Endothelial cell (in vitro differentiated cells): ENCODE measurements at places on chromosomes 4 and X. TPM values are rescaled to one million over a fixed set of nuclear protein-coding genes. Genes with fewer than 3 reads are reported as not detected.

Gene GAGE12J
- total RNA-seq = not detected

Gene SSX4B
- total RNA-seq = not detected

GRCh38 chrX:107102980-107103379, 15.6 kb downstream of the RBM41 start:
- no peak for DNase-seq

DNA sequence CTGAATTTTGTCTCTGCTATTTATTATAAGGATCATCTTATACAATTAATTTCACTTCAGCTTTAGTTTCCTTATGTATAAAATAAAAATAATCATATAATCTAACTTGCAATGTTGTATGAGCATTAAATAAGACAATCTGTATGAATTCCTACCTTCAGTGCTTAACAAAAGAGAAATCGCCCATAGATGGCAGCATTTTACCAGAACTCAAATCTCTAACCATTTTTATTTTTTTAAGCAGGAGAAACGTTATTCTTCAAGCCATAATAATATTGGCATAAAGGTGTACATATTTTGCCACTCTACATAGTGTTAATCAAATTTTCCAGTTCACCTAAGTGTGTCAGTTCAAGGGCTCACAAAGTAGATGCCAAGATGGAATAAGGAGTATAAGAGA, 78.8 kb downstream of the TMEM47 start:
- DNase-seq = no peak

DNA sequence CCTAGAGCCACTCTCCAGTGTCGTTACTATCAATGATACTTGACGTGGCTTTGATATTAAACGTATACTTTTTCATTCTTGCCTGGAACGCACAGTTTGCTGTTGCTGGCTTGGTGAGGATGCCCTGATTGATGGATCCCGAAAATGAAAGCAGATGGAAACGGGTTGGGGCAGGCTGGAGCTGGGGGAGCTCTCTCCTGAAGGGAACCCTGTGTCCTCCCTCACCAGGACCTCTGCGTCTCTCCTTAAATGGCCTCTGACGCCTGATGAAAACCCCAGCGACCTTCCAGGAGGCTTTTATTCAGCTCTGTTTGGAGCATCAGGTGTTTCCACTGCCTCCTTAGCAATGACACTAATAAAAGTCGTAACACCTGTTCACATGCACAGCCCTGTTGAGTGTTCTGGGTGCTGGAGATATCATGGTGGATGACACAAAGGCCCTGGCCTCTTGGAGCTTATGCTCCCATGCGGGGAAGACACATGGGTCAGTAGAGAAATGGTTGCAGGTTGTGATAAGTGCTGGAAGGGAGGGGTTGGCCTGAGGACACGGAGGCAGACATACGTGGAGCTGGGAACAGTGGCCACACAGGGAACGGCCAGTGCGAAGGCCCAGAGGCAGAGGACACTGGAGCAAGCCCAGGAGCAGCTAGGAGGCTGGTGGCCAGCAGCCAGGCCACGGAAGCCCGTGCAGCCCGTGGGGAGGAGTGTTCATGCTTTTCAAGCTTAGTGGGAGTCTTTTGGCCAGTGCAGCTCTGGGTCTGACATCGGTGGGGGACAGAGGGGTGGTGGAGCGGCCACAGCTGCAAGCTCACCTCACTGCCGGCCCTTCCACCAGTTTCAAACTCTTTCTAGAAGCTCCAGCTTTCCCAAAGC, 7.5 kb downstream of the MSANTD1 start:
- no peak for DNase-seq

DNA sequence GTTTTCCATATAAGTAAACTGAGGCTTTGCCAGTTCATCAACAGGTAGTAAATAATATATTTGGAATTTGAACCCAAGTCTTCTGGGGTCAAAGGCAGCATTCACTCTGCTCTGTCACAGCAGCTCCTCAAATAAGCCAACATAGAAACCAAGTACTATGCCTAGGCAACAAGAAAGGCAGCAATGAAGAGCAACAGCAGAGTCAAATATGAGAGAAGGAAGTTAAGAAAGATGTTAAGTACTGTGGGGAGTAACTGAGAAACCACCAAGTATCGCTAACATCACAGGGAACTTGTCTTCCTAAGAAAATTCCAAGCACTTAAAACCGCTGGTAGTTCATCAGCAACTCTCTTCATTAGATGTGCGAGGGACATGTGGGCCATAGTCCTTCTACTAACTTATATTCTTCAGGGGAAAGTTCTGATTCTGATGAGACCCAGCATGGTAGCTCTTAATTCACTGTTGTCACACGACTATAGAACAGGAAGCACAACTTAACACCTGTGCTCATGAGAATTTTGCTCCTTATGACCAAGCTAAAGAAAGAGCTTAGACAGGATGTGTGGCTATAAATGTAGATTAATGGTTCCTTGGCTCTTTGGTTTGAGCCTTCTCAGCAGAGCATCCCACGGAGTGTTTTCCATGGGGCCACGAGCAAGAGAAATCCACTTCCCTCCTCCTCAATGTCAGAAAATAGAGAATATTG, 107.8 kb downstream of the AR start:
- DNase-seq = no peak
